BJ (cell line): ENCODE measurements at places on chromosomes 7 and 10. TPM values are rescaled to one million over a fixed set of nuclear protein-coding genes. Genes with fewer than 3 reads are reported as not detected.

Gene TSPAN15
- 0.94 and 1.2 TPM in 2 replicates for polyA plus RNA-seq

Gene HTR5A
- polyA plus RNA-seq = not detected in 2 replicates

Gene OGDHL
- polyA plus RNA-seq = 0.11 and 0.16 TPM in 2 replicates

GRCh38 chr7:48728799-48729198, 195.5 kb upstream of the CDC14C start:
- no peak for DNase-seq

DNA sequence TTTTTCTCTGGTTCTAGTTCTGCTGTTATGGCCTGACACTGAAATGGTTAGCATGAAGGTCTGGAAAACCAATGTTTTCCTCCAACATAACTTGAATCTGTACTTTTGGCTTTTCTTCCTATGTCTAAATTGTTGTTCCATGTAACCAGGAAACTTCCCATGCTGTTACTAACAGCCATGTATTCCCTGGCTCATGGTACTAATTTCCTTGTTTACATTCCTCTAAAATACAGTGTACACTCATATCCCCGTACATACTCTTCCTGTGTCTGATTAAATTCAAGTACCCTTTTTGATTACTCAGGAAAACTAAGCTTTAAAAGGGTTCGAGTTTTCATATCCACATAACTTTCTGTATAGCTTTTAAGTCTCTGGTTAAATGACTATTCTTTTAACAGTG, 12.3 kb upstream of the ACSM6 start:
- DNase-seq = no peak

DNA sequence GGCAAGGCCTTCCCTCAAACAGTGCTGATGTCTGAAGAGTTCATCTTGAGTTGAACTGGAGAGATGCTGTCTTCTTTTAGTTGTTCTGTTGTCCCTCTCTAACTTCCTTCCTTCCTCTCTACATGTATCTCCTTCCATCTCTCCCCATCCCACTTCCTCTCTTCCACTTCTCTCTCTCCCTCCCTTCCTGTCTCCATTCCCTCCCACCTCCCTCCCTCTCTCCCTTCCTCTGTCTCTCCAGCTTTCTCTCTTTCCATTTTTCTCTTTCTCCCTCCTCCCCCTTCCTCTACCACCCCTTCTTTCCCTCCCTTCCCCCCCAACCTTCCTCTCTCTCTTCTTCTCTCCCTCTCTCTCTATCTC, 40.7 kb upstream of the TNS3 start:
- DNase-seq = no peak

GRCh38 chr10:99775850-99776249, 6.6 kb upstream of the ABCC2 start:
- DNase-seq = peak; percentile 83

- peak; percentile 41 for DNase-seq
Measured at GRCh38 chr10:25174461-25175230, at the start of gene GPR158. GPR158 (plus strand) TSS chr10:25175001; CDS start chr10:25175421, 420 bp downstream.

DNA sequence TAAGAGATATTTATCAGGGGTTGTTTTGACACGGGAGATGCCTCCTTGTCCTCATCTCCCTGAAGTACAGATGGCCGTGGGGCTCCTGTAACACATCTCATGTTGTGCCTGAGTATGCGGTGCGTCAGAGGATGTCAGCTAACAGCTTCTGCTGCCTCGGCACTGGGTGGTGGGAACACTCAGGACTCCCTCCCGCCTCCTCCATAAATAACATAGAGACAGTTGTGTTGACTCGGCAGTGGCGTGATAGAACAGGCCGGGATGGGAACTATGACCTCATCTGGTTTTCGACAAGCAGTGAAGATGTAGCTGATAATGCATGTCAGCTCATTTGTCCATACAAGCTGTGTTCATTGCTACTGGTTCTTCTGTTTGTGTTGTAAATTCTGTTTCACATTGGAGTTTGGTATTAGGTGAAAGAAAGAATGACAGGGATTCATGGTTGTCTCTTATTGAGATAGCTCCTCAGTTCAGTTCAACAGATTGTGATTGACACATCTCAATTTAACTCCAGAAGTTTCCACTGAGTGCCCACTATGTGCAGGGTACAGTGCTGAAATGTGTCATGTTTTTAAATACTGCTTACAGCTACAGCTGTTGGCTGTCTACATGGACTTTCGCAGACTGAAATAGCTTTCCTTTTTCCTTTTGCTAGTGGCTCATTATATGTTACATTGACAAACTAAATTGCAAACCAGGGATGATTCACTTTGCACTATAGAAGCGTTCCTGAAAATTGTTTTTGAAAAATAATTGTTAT, 87.4 kb downstream of the CHN2 start:
- no peak for DNase-seq

DNA sequence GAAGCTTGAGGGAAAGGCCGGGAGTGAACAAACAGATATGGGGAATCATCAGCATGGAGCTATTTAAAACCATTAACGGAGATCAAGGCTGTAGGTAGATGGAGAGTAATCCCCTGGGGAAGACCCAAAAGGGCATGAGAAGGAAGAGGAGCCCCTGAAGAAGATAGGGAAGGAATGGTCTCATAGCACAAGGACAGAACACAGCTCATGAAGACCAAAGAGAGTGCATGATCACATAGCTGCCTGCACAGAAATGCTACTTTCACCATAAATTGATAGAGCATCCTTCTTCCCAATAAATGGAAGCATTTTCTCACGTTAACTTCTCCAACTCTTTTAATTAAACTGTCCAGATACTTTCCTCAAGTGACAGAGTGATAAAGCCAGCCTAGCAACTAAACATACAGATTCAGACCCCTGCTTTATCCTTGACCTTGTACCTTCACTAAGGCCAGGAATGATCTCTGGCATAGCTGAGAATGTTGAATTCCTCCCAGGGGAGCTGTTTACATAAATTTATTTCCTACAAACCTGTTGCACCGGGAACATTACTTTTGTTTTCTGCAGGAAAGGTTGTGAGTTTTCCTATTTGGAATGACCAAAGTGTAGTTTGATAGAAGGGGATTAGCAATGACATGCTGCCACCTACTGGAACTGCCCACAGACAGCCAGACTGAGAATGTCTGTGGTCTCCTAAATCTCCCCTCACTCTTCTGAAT, 110.8 kb upstream of the LRGUK start:
- no peak for DNase-seq

DNA sequence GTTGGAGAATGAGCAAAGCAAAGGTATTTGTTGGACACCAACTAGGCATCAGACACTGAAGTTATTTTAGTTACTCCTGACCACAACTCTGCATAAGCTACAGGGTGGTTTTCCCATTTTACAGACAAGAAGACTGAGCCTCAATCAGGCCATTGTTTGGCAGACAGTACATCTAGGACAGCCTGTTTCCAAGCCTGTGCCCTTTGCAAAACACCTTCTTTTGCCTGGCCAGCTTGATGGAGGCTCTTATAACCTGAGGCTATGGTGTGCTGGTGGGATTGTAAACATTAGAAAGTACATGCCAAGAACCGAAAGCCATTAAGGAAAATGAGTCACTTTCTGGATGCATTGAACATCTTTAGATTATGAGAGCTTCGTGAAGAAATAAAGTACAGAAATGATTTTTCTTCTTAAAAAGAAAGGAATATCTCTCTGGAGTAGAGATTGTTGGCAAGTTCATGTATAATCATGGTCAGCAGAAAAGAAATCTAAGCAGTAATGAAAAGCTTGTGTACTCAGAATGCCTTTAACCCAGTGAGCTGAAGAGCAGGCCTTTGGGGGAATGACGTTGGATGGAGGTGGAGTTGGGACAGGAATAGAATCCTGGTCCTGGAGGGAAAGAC, 140.6 kb downstream of the KIAA1217 start:
- DNase-seq = no peak

DNA sequence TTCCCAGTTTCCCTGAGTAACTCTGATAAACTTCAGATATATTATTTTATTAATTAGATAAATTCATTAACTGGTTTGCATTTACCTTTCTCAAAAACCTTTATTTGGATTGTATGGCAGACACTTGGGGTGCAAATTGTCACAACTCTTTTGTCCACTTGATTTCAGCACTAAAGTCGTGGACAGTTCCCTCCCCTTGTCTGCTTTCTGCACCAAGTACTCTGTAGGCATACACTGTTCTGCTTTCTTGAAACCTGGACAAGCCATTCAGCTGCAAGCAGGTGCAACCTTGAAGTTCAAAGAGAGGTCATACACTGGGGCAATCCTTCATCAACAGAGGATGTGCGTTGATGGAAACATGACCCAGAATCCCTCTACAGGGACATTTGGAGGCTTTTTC, 162.9 kb downstream of the ARL5B start:
- DNase-seq = no peak

DNA sequence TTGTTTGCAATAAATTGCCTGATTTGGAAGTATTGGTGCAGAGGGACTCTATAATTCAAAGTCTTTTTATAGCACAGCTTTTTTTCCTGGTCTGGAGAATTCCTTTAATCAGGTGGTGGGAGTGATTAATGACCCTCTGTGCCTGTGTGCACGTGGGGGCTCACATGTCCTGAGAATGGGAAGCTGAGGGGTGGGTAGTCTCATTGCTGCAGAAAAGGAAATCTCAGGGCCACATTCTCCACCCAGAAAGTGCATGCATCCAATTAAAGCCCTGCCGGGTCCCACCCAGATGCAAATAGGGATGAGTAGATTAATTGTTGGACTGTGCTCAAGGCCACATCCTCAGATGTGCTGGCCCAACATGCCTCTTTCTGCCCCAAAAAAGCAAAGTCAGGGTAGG, 324.7 kb downstream of the CXCL12 start:
- DNase-seq = no peak

DNA sequence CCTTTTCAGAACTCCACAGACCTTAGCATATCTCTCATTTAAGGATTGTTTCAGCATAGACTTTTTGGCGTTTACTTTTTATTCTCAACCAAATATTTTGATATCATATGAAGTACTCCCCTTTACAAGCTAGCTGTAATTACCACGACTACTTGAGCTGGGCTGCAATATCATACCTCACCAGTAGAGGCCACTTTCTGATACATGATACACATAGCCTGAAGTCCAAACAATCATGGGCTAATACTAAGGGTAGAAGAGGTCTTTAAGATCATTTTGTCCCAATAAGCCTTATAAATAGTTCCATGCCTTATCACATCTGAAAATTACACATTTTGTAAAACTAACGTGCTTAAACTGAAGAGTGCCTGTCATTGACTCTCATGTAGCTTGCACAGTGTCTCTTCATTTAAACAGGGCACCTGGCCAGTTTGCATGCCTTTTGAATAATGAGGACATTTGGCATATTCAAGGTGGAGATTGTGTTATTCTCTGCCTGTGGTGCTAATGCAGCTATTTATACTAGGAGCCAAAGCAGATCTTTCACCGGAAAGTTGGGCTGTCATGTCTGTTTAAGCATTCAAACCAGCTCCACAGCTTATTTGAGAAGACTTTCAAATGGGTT, 403.7 kb upstream of the ZMIZ1 start:
- DNase-seq = no peak

GRCh38 chr7:29424295-29424983, 139.2 kb upstream of the PRR15 start:
- DNase-seq = no peak

GRCh38 chr7:132457658-132458057, 118.6 kb downstream of the PLXNA4 start:
- DNase-seq = no peak

- DNase-seq = no peak
Measured at GRCh38 chr7:106788637-106789036, 76.4 kb upstream of the PIK3CG start.

GRCh38 chr7:149707448-149707886, 65.9 kb downstream of the ZNF467 start:
- DNase-seq = no peak

DNA sequence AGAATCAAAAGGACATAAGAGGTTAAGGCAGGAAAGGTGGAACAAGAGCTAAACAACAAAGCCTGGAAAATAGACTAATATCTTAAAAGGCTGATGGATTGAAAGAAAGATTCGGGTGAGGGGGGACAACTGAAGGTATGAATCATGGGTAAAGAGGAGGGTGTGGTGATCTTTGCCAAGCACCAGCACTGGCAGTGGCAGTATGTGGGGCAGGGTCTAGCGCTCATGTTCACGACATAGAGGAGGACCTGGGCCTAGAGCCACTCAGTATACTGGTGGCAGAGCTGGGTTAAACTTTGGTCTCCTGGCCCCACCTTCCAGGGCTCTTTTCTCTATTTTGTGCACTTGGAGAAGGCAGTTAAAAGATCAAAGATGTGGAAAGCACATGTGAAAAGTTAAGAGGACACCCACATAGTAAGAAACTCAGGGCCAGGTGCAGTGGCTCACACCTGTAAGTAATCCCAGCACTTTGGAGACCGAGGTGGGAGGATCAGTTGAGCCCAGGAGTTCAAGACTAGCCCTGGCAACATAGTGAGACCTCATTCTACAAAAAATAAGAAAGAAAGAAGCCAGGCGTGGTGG, 40.5 kb upstream of the MMD2 start:
- DNase-seq = no peak

DNA sequence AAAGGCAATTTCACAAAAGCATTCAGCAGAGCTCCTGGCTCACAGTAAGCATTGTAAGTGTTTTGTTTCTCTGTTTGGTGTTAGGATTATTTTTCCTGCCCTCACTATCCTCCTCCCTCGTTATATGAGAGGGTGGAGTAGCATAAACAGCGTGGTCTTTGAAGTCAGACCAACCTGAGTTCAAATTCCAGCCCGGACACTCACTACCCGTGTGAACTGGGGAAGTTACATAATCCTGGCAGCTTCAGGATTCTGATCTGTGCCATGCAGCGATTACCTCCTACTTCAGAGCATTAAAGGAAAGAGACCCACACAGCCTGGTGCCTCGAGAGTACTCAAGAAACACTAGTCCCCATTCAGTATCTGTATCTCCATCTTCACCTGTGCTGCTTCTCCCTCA, 386.5 kb downstream of the INHBA start:
- no peak for DNase-seq

DNA sequence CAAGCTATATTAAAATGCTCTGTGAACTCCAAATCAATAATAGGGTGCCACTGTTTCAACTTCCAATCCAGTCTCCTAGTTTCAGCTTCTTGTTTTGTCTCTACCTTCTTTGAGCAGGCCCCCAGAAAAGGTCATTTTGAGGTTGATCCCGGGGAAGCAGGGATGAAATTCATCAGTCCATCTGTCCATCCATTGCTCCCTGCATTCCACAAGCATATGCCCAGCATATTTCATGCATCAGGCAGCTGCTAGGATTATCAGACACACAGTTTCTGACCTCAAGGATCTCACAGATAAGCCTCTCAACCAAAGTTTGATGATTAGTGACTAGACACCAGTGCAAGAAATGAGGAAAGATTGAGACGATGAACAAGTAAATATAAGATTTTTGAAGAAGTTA, 186.6 kb upstream of the PDE1C start:
- DNase-seq = no peak

DNA sequence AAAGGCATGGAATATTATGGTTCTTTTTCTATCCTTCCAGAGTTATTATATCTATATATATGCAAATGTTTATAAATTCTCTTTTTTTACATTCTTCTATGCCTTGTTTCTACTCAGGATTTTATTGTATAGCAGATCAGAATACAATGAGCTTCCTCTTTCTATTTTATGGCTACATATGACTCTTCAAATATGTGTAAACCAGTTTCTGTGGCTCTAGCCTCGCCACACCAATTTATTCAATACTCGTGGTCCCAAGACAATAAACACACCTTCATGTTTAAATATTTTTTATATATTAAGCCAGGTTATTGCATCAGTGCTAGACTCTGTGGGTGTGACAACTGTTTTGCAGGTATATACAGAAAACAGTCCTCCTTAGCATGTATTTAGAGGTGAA, 237.5 kb upstream of the MKLN1 start:
- DNase-seq = no peak

GRCh38 chr7:157282141-157282801, 54.5 kb upstream of the DNAJB6 start:
- no peak for DNase-seq

- no peak for DNase-seq
Measured at GRCh38 chr7:7125963-7126362, 56.4 kb upstream of the C1GALT1 start.

GRCh38 chr7:158328376-158329013, 259.1 kb downstream of the PTPRN2 start:
- DNase-seq = no peak
